ENCODE measurements at places on chromosomes 13 and 19. TPM values are rescaled to one million over a fixed set of nuclear protein-coding genes. Genes with fewer than 3 reads are reported as not detected.

DNA sequence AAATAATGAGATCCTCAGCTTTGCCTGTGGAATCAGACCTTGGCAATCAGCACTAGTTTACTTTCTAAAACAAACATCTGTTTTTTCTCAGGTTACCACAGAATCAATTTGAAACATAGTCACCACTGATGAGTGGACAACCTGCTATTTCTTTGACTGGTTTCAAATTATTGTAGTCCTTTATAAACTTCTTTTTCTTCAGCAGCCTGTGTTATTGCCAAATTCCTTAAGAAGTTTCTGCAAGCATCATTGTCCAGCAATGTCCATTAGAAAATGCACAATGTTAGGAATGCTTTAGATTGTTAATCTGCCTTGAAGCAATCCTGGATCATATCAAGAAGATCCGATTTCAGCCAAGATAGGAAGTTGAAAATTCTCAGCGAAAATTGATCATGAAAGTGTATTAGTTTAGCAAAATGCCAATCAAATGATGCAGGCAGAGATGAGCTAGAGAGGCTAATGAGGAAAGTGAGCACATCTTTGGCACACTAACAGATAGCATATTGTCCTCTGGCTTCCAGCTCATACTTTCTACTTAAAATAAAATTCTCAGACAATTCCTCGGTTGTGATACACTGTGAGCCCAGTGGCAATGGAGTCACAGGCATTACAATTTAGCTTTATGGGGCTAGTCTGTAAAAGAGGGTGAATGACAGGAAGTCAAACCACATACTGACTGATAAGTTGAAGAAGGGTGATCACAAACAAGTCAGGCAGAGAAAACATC lies 270.6 kb downstream of the SLITRK6 start:
- DNase-seq, result no peak

S1PR5 gene
- 1.5 TPM for polyA plus RNA-seq

- no peak for DNase-seq
Observed at GRCh38 chr19:32318884-32319520, 26.4 kb upstream of the ZNF507 start.

HCN2 gene
- polyA plus RNA-seq, result 0.40 TPM

GRCh38 chr19:3585301-3586126 lies at the start of gene GIPC3:
GIPC3 (plus strand) TSS chr19:3585478; CDS start chr19:3585598, 120 bp downstream.
- DNase-seq, result no peak

DNA sequence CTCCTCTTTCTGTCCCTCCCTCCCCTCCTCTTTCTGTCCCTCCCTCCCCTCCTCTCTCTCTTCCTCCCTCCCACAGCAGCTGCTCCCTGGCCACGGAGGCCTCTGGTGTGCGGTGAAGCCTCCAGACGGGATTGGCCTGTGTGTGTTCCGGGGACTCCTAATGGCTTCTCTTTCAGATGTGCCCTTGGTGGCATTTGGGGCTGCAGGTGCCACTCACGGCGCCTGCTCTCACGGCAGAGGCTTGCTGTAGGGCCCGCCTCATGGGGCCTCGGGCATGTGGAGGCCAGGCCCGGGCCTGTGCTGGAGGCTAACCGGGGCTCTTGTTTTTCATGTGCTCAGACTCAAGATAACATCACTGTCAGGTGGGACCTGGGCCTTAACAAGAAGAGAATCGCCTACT lies 20.9 kb downstream of the UPF1 start:
- DNase-seq, result no peak

DNA sequence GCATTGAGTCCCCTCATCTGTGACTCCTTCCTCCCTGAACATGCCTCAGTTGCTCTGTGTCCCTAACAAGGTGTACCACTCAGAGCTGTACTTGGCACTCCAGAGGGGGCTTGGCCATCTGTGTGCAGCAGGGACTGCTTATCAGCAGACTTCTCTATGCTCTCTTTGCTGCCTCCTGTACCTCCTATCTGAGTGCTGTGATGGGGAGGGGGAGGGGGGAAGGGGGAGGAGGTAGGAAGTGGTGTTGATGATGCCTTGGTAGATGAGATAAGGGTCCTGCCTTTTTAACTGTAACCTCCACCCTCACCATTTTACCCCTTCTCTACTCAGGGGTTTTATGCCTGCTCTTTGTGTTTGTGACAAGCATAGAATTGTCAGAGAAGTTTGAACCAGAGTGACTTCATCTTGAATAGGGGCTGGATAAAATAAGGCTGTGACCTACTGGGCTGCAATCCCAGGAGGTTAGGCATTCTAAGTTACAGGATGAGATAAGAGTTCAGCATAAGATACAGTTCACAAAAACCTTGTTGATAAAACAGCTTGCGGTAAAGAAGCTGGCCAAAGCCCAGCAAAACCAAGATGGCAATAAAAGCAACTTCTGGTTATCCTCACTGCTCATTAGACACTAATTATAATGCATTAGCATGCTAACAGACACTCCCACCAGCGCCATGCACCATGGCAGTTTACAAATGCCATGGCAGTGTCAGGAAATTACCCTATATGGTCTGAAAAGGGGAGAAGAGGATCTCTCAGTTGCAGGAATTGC lies 13.2 kb downstream of the PCDH8 start:
- no peak for DNase-seq

GRCh38 chr19:8528500-8528899 lies 14.5 kb upstream of the ZNF414 start:
- no peak for DNase-seq

DNA sequence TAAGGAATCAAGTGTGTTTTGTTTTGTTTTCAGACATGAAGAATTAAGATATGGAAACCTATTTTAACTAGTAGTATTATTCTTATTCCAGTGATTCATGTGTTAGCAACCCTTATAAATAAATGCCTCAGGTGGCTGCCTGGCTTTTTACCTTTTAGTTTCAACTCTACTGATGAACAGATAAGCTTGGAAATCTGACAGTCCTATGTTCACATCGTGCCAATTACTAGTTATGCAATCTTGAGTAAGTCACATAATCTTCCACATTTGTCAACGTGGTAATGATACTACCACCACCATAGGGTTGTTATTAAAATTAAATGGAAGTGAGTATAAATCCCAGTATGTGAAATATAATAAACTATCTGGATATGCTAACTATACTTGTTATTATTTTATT lies 64.3 kb downstream of the TBC1D4 start:
- no peak for DNase-seq

SSC5D gene
- polyA plus RNA-seq, result 7.0 TPM

DNA sequence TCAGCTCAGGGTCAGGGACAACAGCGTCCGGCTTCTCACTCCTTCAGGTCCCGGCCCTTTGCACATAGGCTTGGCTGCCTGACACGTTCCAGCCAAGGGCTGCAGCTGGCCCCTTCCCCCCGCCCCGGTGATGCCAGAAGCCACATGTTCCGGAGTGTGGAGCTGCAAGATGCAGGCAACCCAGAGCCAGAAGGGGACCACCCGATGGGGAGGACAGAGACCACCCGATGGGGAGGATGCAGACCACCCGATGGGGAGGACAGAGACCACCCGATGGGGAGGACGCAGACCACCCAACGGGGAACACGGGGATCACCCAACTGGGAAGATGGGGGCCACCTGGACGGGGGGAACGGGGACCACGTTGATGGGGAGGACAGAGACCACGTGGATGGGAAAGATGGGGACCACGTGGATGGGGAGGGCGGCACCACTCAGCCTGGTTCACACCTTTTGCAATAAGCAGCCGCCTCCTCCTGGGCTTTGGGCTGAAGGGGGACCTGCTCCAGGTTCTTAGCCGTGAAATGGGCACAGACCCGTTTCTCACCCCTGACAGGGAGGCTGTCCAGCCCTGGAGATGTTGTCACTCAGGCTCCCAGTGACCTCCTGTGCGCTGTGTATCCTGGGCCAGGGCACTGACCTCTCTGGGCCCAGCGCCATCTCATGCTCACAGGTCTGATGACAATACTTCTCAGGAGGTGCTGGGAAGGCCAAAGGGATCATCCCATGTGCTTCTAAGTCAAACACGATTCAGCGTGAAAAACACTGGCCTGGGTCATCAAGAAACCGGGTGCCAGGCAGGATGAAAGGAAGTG lies 34.5 kb downstream of the C13orf46 start:
- no peak for DNase-seq

GRCh38 chr13:30400376-30400775 lies 21.9 kb upstream of the UBE2L5 start:
- no peak for DNase-seq

- no peak for DNase-seq
Observed at GRCh38 chr13:52644108-52644507, 1.9 kb downstream of the HNRNPA1L2 start.

GRCh38 chr13:35961461-35962220 lies 169.5 kb downstream of the DCLK1 start:
- no peak for DNase-seq

GRCh38 chr19:1494115-1494815 lies 3.3 kb downstream of the REEP6 start:
- no peak for DNase-seq

Data from left renal pelvis (tissue), 4 donors.